ENCODE measurements at places on chromosomes 6 and 20. TPM values are rescaled to one million over a fixed set of nuclear protein-coding genes. Genes with fewer than 3 reads are reported as not detected.

F13A1 gene
- 8.5 TPM for total RNA-seq

PI16 gene
- total RNA-seq, result 28.5 TPM

GPX5 gene
- total RNA-seq, result not detected

FOXA2 gene
- not detected for total RNA-seq

BTN1A1 gene
- total RNA-seq, result 0.10 TPM

RBM24 gene
- 0.15 TPM for total RNA-seq

CYP39A1 gene
- not detected for total RNA-seq

FLOT1 gene
- 25.6 TPM for total RNA-seq

CALHM6 gene
- 6.5 TPM for total RNA-seq

MOXD1 gene
- not detected for total RNA-seq

NPEPL1 gene
- total RNA-seq, result 64.8 TPM

UBE2J1 gene
- total RNA-seq, result 35.2 TPM

PHF10 gene
- total RNA-seq, result 64.3 TPM

GSTA2 gene
- total RNA-seq, result not detected

CGAS gene
- 21.4 TPM for total RNA-seq

ZNF512B gene
- total RNA-seq, result 18.8 TPM

STMND1 gene
- not detected for total RNA-seq

IL20RA gene
- not detected for total RNA-seq

CRISP3 gene
- total RNA-seq, result not detected

WFDC12 gene
- total RNA-seq, result not detected

SNX21 gene
- 1.9 TPM for total RNA-seq

DPPA5 gene
- not detected for total RNA-seq

BIRC7 gene
- total RNA-seq, result not detected

CDC25B gene
- total RNA-seq, result 220 TPM

ATG5 gene
- 27.7 TPM for total RNA-seq

NKX2-2 gene
- total RNA-seq, result not detected

TBC1D7 gene
- total RNA-seq, result 12.4 TPM

GNRH2 gene
- 0.94 TPM for total RNA-seq

All from T-helper 17 cell (primary cell).